Activated CD4-positive, alpha-beta T cell treated with anti-CD3 and anti-CD28 coated beads, Interleukin-2, Interleukin-4, amounts not matched to agents 100 ng/mL and 50 ng/mL, durations not matched to agents 16 hours and 8 hours (primary cell): ENCODE measurements at places on chromosomes 4 and X.

DNA sequence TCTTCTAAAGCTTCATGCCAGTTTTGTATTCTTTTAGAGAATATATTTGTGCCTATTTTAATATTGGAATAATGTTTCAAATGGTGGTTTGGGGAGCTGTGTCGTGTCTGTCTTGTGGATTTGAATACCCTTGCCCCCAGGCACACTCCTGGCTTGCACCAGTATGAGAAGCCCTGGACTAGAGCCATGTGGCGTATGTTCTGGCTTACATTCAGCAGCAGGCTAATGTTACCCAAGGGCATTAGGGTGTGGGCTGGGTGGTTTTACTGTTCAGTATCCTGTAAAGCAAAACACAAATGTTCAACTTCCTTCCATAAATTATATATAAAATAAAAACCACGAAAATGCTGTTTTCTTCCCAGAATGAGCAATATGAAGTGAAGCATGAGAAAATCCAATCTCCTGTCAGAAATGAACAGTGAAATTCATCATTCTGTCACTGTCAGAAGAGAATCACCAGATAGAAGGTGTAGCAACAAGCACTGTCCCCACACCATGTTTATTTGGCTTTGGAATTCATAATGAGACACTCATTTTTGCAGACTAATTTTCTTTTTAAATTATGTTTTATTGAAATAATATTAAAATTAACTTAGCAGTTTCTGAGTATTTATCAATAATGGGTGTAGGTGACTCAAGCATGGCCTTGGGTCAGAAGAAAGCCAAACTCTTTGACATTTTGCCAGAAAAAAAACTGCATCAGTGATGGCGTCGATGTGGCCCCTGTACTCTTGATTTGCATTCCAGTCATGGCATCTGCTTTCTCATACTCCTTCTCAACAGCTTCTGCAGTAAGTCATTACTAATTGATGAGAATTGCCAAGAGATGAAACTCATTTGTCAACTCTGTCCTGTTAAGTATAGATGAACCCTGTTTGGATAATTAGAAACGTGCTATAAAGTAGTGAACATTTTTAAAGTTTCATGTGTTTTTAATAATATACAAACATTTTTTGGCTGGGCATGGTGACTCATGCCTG is 43.8 kb downstream of the WWC2 start:
- DNase-seq = no peak

DNA sequence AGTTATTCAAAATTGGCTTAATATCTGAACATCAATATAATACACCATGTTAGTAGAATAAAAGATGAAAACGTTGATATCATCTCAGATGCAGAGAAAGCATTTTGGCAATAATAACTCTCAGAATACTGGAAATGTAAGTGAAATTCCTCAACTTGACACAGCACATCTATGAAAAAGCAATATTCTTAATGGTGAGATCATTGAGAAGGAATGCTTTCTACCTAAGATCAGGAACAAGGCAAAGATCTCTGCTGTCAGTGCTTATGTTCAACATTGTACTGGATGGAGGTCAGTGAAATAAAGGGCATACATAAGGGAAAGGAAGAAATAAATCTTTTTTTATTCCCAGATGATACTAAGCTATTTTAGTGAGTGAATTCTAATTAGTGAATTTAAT is 40.6 kb downstream of the MRPL1 start:
- DNase-seq = no peak

- no peak for DNase-seq
Measured at GRCh38 chr4:41323706-41324105, 67.0 kb downstream of the UCHL1 start.

GRCh38 chr4:101158134-101158482 is 189.2 kb downstream of the PPP3CA start:
- no peak for DNase-seq

DNA sequence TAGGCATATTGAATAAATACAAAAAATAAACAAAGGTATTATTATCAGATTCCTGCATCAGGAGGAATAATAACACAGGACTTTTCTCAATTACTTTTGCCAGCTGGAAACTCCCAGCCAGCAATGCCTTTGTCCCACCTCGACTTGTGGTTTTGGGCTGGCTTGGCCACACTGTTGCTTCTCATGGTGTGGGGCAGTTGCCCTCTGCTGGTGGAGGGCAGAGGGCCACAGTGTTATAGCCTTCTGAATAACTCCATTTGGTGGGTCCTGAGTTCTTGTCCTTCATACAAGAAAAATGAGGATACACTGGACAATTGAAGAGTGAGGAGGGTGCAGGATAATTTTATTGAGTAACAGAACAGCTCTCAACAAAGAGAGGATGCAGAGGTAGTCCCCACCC is 1206.0 kb upstream of the ADGRL3 start:
- DNase-seq = no peak

DNA sequence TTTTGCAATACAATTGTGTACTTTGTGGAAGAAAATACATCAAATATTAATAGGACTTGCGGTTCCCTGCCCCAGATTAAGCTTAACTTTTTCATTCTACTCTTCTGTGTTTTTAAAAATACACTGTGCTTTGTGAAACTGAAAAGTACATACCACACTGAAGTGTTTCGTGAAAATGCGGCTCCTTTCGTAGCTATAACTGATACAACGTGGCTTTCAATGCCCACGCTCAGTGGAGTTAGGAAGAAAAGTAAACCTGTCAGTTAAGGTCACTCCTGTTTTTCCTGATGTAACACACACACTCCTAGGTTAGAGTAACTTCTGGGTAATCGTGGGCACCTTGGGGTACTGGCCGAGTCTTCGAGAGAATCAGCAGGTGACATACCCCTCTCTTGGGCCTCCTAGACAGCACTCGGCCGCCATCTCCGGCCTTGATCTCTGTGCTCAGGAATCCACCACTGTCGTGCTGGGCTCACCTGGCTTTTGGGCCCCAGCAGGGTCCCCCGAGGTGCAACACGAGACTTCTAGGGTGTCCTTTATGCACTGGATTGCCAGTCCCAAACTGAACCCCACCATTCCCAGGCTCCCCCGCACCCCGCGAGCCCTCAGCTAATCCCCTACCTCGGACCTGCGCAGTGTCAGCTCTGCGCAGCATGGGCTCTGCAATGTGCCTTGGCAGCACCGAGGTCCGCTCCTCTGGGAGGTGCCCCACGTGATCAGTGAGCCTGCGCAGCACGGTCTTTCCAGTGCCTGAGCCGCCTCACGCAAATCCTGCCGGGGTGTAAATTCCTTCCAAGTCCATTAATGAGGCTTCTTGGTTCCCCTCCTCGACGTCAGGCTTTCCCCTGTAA is 162.6 kb upstream of the INTU start:
- DNase-seq = no peak

GRCh38 chr4:20576861-20577260 is 123.4 kb upstream of the PACRGL start:
- no peak for DNase-seq

- DNase-seq = no peak
Measured at GRCh38 chrX:107675823-107676555, 47.7 kb downstream of the PRPS1 start.

GRCh38 chr4:19636451-19636850 is 615.3 kb upstream of the SLIT2 start:
- DNase-seq = no peak

GRCh38 chr4:180284267-180284666 is 1958.9 kb upstream of the TENM3 start:
- DNase-seq = no peak

- peak; percentile 35 for DNase-seq
Measured at GRCh38 chr4:142840516-142841123, 5.5 kb downstream of the INPP4B start.

GRCh38 chr4:20193141-20193936 is 58.4 kb upstream of the SLIT2 start:
- DNase-seq = no peak

DNA sequence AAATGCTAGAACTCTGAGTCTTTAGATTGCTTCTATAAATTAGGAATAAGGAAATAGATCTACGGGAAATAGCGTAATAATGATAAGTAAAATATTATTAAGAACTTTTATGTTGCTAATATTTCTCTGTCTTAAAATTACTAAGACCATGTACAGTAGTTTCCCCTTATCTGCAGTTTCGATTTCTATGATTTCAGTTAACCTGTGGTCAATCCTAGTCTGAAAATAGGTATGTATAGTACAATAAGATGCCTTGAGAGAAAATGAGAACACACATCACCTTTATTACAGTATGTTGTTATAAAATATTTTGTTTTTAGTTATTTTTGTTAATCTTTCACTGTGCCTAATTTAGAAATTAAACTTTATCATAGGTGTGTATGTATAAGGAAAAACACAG is 92.6 kb downstream of the CCSER1 start:
- DNase-seq = no peak

DNA sequence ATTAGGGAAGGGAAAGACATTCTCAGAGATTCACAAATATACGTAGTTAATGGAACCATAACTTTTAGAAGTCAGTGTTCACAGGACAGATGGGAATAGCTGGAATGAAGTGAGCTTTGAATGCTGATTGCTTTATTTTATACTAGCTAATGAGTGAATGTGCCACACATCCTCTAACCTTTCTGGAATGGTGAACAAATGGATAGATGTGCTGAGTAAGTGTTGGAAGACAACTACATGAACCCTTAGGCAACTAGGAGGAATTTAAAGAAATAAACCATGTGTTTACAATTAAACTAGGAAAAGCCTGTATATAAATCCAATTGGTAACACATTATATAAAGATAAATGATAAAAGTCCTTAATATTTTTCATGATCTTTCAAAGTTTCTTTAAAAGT is 91.6 kb upstream of the LIMCH1 start:
- no peak for DNase-seq

GRCh38 chrX:105755109-105755508 is 67.2 kb upstream of the NRK start:
- no peak for DNase-seq

GRCh38 chr4:180618396-180618795 is 1624.8 kb upstream of the TENM3 start:
- DNase-seq = no peak

GRCh38 chrX:97846228-97846627 is 962.5 kb downstream of the RPA4 start:
- no peak for DNase-seq

GRCh38 chrX:112636951-112637581 is 42.7 kb downstream of the LHFPL1 start:
- no peak for DNase-seq
